ENCODE measurements at places on chromosomes 7 and 10.

DNA sequence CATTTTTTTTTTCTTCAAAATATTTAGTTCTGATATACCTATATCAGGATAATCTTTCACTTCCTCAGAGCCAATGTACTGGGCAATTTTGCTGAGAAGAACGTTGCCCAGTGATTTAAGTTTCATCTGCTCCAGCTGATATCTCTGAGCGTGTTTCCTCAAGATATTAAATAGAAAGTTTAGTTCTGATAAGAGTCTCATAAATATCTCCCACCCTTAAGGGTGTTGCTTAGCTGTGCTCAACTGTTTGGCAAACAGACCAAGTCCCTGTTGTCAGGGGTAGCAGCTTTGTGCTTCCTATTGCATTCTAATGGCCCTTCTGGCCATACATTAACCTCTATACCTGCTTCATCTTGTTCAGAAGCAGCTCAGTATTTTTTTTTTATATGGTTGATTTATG is 84.7 kb upstream of the GPR141 start:
- no peak for DNase-seq

DNA sequence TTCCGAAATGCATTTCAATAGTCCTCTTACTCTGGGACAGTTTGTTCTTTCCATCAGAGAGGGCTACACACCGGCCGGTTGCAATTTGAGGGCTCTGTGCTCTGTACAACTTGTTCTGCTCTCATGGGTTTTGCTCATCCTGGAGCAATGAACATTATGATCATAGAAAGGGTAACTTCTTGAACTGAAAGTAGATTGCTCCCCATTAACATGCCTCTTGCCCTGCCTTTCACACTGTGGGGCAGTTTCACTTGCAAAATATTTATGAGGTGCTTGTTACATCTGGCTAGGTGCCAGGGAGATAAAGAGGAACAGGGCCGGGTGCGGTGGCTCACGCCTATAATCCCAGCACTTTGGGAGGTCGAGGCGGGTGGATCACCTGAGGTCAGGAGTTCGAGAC is 97.3 kb upstream of the MPP7 start:
- DNase-seq = no peak

GRCh38 chr10:29783201-29783947 is 148.6 kb upstream of the SVIL start:
- DNase-seq = no peak

GRCh38 chr7:105106473-105106872 is 92.5 kb downstream of the KMT2E start:
- no peak for DNase-seq

- DNase-seq = no peak
Observed at GRCh38 chr7:55056577-55057480, 38.0 kb downstream of the EGFR start.

DNA sequence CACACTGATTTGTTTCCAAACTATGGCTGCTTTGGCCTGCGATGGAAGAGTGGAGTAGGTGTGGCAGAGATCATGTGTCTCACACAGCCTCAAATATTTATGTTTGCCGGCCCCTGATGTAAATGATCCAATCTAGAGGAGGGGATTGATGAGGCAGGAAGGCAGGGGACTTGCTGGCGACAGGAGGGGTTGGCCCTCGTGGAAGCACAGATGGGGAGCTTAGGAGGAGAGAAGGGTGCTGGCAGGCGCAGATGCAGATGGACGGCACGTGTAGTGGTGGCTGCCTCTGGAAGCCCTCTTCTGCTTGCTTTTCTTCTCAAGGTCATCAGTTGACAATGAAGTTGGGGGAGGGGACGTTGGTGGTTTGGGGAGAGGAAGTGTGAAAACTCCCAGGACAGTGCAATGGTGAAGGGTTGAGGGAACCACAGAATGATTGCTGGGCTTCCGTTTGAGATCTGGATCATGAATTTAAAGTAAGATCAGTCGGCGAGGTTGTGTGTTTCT is 15.4 kb downstream of the COL13A1 start:
- no peak for DNase-seq

DNA sequence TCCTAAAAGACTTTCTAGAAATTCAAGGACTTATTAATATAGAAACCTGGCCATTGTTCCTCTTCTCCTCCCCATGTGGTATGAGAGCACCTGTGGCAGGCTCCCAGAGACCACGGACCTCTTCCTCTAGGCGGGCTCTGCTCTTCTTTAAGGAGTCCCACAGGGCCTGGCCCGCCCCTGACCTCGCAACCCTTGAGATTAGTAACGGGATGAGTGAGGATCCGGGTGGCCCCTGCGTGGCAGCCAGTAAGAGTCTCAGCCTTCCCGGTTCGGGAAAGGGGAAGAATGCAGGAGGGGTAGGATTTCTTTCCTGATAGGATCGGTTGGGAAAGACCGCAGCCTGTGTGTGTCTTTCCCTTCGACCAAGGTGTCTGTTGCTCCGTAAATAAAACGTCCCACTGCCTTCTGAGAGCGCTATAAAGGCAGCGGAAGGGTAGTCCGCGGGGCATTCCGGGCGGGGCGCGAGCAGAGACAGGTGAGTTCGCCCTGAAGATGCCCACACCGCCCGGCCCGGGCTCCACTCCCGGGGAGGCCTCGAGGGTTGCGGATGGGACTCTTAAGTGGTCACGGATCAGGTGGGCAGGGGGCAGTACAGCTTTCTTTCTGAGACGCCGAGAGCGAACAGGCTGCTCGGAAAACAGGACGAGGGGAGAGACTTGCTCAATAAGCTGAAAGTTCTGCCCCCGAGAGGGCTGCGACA is at the start of gene SLC26A4:
Gene SLC26A4, plus strand, starts transcription at position 448 of the 700 bp plus-strand sequence. CDS start 814 bp downstream, outside the sequence.
- DNase-seq = no peak

DNA sequence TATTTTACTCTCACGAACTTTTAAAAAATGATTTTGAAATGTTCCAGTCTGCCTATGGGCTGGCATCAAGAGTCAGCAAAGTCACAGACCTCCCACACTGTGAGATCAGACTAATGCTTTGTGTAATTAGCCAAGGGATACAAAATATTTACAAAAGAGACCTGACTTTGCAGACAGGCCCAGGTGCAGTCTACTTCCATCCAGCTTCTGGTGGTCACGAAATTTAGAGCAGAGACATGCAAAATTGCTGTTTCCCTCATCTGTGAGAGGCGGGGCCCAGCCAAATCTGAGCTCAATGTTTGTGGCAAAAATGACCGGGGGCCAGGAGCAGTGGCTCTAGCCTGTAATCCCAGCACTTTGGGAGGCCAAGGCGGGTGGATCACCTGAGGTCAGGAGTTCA is 82.5 kb upstream of the PITRM1 start:
- no peak for DNase-seq

- no peak for DNase-seq
Observed at GRCh38 chr7:83155407-83155806, 7.3 kb downstream of the PCLO start.

GRCh38 chr7:139284252-139284896 is 53.3 kb downstream of the UBN2 start:
- no peak for DNase-seq

DNA sequence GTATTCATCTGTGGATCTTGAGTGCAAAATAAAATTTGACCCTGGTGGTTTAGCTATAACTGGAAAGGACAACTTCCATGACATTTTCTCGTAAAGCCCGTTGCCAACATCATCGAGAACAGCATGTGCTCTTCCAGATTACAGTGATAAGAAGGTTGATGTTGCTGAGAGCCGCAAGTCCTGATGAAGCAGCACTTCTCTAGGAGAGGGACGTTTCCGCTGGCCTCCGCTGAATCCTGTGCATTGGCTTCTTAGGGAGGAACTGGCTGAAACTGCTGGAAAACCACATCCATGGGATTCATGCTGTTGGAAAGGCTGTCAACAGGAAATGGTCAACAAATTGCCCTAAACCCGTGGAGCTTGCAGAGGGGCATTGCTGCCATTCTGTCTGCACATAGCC is 21.4 kb upstream of the ABCB5 start:
- DNase-seq = no peak

- DNase-seq = no peak
Observed at GRCh38 chr7:128974241-128974934, 36.7 kb downstream of the IRF5 start.

DNA sequence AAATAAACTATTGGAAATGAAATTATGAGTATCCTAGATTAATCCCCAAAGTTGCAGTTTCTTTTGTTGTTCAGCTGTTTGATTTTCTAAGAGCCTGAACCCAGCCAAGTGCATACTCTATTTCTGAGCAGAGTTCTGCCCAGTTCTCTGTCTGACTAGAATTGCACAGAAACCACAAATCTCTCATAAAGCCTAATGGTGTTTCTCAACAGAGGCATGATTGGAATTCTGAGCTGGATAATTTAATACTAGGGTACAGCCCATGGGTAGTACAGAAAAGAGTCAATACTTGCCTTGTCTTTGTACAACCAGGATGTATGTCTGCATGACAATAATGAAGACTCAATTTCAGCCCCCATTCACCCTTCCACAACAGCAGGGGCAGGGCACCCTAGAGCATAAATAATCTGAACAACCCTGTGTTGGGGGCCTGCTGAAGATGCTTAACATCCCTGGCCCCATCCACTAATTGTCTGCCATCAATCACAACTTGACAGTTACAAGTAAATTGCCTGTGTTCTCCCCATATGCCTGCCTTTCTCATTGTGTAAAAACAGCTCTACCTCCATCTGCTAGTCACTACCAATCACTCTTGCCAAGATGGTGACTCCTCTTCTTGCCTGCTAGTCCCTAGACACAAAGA is 114.4 kb downstream of the NPSR1 start:
- no peak for DNase-seq

- no peak for DNase-seq
Observed at GRCh38 chr10:72030762-72031543, 57.4 kb downstream of the SPOCK2 start.

GRCh38 chr10:72665925-72666324 is 26.0 kb upstream of the MCU start:
- DNase-seq = no peak

- no peak for DNase-seq
Observed at GRCh38 chr7:43469051-43469450, 113.9 kb upstream of the STK17A start.

GRCh38 chr10:114508376-114508775 is 104.1 kb upstream of the AFAP1L2 start:
- no peak for DNase-seq

DNA sequence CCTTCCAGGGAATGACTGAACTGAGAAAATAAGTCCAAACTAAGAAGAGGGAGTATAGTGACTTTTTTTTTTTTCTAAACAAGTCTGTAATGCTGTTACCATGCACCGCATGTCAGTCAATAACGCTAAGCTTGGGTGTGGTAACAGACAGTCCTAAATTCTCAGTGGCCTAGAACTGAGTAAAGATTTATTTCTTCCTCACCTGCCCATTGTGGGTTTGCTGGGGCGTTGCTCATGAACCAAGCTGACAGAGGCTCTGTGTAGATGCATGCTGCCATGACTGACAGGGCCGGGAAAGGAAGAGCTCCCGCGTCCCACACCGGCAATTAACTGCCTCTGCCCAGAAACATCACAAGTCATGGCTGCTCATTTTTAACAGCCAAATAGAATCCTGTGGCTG is 25.5 kb upstream of the PRKG1 start:
- no peak for DNase-seq

All from stimulated activated CD8-positive, alpha-beta memory T cell treated with anti-CD3 and anti-CD28 coated beads, Interleukin-2, amount 100 ng/mL, for 1 hour (primary cell).